ENCODE measurements at places on chromosomes 1 and 21. TPM values are rescaled to one million over a fixed set of nuclear protein-coding genes. Genes with fewer than 3 reads are reported as not detected.

PCP4 gene
- not detected for total RNA-seq

INAVA gene
- total RNA-seq = not detected

IFI16 gene
- 190 TPM for total RNA-seq

OR2L13 gene
- not detected for total RNA-seq

MASP2 gene
- total RNA-seq = not detected

KLHDC8A gene
- not detected for total RNA-seq
